ENCODE measurements at places on chromosomes 5 and 9.

DNA sequence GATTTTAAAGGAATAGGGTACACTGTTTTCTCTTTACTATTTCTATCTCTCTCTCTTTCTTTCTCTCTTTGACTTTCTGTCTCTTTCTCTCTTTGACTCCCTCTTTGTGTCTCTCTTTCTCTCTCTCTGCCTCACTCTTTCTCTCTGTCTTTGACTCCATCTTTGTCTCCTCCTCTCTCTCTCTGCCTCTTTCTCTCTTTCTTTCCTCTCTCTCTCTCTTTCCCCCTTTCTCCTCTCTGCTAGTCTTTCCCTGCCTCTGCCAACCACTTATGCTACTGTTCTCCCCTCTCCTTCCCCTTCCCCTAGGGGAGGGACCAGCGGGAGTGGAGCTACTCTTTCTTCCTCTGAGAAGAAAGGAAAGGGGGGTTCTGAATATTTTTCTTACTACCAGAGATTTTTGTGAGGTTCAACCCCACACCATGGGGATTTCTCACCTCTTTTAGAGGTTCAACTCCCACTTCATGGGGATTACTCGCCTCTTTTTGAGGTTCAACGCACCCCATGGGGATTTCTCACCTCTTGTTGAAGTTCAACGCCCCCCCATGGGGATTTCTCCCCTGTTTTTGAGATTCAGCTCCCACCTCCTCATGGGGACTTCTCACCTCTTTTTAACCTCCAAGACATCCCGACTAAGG, 309.9 kb downstream of the NR3C1 start:
- DNase-seq, result no peak

DNA sequence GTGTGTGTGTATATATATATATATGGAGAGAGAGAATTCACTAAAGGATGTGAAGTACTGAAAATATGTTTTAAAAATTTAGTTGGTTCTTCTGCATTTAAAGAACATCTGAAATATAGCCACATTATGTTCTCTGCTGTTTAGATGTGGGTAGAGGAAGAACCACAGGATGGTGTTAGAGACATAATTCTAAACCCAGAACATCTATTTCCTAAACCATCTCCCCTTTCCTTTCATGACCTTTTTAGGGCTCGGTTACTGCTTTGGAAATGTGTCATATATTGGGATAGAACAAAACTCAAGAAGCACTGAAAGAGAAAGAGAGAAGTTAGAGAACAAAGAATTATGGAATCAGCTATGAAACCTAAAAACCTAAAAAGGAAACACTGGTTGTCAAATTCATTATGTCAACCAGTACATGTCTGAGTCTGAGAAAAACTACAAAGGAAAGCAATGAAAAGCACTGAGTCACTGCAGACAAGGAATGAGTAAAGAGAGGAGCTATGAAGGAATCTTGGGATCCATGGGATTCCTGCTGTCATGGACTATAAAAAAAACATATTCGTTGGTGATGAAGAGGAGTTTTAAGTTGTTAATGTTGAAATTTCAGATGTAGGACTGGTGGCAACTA, 28.4 kb downstream of the SLC12A2 start:
- no peak for DNase-seq

- DNase-seq, result peak; percentile 77
Observed at GRCh38 chr5:139660105-139660922, 12.2 kb downstream of the CXXC5 start.

GRCh38 chr9:33506626-33507370, 17.3 kb upstream of the ANKRD18B start:
- no peak for DNase-seq

DNA sequence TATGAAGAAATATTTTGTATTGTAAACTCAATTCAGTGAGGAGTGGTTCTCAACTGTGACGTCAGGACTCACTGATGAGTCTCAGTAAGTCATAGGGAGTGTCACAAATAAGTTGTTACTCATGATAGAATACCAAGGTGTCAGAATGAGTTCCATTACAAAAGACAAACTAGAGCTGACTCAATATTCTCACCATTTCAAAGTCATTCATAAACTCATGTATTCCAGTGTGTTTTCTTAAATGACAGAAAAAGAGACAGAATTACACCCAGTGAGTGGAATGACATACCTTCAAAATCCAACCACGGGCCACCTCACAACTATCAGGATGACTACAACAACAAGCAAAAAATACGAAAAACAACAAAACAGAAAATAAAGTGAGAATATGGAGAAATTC, 321.5 kb downstream of the ENC1 start:
- DNase-seq, result no peak

DNA sequence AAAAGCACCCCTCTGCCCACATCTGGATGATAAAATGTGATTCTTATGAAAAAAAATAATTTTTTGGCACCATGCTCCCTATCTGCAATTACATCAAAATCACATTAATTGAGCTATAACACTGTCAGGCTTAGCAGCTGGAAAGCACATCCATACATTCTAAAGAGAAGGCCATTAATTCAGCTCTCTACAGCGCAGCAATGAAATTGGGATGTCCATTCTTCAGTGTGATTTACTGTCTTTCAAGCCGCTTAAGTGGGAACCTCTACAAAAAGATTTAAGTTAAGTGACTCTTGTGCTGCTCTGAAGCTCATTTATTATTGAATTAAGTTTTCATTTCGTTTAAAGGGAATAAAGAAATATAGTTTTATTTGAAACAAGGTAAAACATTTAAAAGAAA, 171.3 kb downstream of the EBF1 start:
- DNase-seq, result no peak

DNA sequence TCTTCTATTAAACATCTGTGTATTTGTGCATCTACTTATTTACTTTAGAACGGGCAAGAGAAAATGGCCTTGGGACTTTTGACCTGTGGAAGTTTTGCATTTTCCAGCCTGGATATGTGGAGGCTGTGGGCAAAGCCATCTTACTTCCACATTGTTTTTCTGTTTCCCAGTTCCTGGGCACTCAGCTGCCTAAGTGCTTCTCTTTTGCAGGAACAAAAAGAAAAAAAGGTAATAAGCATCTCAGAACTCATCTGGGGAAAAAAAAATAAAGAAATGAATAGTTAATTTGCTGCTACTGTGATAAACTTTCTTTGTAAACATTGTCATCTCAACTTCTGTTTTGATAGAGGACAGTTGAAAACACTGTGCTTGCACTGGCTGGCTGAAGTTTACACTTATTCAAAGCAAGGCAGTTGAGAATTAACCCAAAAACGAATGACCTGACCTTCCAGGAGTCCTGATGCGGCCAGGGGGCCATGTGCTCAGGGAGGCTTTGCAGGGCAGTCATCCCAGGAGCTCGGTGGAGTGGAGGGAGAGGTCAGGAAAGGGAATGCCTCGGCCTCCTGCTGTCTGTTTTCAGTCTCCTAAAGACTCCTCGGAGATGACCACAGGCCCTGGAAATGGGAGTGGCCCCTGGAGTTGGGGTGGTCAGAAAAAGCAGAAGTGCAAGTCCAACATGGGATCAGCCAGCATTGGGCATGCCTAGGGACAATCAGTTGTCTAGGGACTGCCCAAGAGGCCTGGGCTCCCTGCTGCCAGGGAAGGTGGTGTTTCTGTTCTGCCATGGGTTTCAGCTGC, 75.5 kb downstream of the RAI14 start:
- DNase-seq, result no peak

DNA sequence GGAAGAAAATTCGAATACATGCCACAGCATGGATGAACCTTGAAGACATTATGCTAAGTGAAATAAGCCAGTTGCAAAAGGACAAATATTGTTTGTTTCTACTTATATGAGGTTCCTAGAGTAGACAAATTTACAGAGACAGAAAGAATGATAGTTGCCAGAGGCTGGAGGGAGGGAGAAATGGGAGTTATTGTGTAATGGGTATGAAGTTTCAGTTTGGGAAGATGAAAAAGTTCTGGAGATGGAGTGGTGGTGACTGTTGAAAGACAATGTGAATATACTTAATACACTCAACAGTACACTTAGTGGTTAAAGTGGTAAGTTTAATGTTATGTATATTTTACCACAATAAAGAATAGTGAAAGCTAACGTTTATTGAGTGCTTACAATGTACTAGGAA, 99.6 kb upstream of the SLC44A1 start:
- DNase-seq, result no peak

DNA sequence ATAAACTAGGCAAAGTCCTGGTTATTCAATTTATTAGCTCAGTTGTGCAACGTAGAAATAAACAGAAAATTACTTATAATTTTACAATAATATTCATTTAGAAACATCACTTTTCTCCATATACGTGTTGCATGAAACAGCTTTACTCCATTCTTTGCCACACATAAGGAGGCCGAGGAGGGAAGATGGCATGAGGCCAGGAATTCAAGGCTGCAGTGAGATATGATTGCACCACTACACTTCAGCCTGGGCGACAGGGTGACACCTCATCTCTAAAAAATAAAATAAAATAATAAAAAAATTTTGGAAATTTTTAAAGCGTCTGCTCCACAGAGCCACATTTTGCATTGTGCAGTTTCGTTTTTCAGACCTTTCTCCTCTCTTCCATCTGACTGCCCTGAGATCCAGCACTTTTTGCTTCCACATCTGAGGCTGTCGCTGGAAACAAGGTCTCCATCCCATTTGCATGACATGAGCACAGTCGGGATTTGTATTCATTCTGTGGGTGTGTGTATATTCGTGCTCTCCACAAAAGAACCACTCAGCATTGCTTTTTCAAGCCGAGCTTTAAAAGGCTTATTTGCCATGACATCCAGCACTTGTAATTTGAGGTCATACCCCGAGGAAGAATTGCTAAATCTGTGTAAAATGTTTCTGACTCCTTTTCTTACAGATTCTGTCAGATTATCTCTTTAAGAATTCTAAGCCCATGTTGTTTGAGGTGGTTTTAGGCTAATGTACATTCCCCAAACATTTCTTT, 98.6 kb upstream of the MSX2 start:
- DNase-seq, result no peak

- peak; percentile 87 for DNase-seq
Observed at GRCh38 chr9:136944212-136944518, 373 bp downstream of the FBXW5 start.

GRCh38 chr5:170262061-170263045, 29.6 kb downstream of the C5orf58 start:
- no peak for DNase-seq

All from 8988T (cell line).